Activated CD4-positive, CD25-positive, alpha-beta regulatory T cell treated with anti-CD3 and anti-CD28 coated beads, Interleukin-2, amount 50 U/mL, for 24 hours (primary cell): ENCODE measurements at places on chromosomes 4 and X.

DNA sequence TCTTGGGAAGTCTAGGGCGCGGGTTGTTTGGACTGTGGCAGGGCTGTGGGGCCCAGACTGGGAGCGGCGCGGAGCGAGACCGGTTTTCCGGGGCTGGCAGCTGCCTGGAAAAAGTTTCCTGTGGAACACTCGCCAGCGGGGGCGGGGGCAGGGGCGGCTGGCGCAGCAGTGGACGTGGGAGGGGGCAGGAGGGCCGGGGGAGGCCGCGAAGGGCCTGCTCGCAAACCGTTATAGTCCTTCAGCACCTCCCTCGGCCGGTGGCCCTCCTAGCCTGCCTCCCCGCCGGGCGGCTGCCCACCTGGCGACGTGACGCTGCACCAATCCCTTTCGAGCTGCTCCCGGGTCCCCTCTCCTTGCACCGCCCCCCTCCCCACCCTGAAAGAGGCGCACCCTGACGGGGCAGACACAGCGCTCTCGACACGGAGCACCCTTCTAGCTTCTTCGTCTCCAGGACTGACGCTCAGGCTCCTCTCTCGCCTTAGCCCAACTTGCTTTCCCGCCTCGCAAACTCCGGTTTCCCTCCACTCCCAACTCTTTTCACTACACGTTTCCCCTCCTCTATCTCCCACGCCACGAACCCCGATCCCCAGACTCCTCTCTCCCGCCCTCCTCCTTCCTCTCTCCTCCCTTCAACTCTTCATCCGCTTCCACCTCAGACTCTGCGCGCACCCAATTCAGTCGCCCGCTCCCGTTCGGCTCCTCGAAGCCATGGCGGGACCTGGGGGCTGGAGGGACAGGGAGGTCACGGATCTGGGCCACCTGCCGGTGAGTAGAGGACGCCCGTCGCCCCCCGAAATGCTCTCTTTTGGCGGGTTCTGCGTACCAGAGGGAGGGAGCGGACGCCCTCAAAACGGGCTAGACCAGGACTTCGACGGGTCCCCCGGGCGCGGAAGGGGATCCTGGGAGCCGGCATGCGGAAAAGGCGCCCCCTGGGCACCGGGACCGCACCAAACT, at the start of gene NRK:
TSS of gene NRK (plus strand) at position 402 of the 954 bp plus-strand sequence. CDS start at position 709, 307 bp downstream.
- no peak for ATAC-seq

DNA sequence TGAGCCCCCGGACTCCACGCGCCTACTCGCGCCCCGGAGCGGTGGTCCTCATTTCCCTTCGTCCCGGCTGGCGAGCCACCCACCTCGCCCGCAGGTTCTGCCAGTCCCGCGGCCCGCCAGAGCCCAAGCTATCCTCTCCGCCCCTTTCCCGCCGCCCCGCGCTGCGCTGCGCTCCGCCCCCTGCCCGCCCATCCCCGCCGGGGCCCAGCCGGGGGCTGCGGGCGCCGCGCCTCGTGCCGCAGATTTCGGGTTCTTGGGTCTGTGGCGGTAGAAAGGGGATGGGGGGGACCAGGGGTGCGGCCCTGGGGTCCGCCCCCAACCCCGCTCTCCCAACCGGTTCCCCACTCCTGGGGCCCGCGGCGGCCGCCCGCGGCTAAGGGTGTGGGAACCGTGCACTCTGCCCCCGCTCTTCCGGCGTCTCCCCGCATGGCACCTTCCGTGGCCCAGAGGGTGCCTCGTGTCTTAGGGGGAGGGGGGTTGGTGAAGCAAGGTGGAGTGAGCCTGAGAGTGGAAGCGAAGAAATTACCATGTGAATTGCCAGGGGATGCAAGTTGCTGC, 650.8 kb upstream of the DIPK2B start:
- ATAC-seq: peak; percentile 70

GRCh38 chrX:27924261-27924660, 57.0 kb downstream of the DCAF8L1 start:
- ATAC-seq: no peak

- no peak for ATAC-seq
Measured at GRCh38 chrX:119734897-119735339, 23.5 kb upstream of the SOWAHD start.

GRCh38 chr4:38531141-38531727, 132.8 kb upstream of the KLF3 start:
- no peak for ATAC-seq

GRCh38 chr4:3869661-3870566, 103.7 kb downstream of the ADRA2C start:
- ATAC-seq: no peak

- no peak for ATAC-seq
Measured at GRCh38 chr4:58602022-58602421, 1491.8 kb upstream of the IGFBP7 start.

- no peak for ATAC-seq
Measured at GRCh38 chr4:168771251-168771650, 238.8 kb downstream of the CBR4 start.

DNA sequence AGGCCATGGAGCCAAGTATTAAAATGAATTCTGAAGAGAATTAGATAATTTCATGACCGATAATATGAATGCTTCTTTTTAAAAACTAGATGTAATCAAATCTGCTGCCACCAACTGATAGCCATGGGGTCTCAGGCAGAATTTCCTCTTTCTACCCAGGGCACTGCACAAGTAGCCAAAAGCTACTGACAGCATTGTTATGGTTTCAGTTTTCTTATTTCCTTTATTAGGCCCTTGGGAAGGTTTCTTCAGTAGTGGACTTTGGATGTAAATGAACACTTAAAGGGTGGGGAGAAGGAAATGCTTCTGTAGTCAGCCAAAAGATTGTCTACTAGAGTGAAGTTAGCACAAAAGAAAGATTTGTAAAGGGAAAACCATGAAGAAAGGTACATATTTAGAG, 686.0 kb downstream of the ADGRL3 start:
- no peak for ATAC-seq

DNA sequence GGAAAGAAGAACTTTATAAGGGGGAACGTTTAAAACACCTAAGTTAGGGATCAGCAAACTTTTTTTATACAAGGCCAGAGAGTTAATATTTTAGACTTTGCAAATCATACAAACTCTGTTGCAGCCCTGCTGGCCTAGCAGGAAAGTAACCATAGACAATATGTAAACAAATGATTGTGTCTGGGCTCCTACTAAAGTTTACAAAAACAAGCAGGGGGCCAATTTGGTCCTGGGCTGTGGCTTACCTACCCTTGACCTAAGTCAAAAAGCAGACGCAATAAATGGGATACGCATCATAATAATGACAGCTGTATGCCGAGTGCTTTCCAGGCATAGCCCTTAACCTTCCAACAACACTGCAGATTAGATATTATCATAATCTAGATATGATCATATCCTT, 4.9 kb downstream of the TASL start:
- no peak for ATAC-seq
